KG1 (cell line): ENCODE measurements at places on chromosomes 4 and X.

DNA sequence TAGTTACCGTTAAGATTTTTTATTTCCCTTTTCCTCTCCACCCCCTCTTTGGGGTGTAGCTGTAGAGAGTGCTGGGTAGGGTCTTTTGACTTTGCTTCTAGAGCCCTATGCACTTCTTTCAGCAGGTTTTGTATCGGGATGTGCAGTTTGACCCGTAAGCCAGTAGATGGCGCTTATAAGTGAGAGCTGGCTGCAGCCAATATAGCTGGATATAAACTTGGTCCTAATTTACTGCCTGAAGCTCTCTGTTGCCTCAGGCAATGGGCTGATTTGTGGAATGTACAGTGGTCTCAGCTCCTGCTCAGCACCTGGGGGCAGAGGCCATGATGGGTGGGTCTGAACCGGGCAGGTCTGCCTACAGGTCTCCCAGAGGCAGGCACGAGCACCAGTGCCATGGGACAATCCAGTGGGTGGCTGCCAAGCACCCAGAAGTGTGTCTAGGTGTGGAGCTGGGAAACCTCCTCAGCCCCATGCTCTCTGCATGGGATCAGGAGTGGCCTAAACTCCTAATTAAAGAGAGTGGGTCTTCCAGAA, 146.5 kb downstream of the SPANXN1 start:
- DNase-seq: peak; percentile 0

- DNase-seq: peak; percentile 39
These were observed 35.0 kb upstream of the CLCN4 start for GRCh38 chrX:10121787-10122186.

GRCh38 chr4:165635951-165636350, 237.1 kb upstream of the TLL1 start:
- no peak for DNase-seq

- no peak for DNase-seq
These were observed 2.0 kb downstream of the NCAPG start for GRCh38 chr4:17812801-17813200.

DNA sequence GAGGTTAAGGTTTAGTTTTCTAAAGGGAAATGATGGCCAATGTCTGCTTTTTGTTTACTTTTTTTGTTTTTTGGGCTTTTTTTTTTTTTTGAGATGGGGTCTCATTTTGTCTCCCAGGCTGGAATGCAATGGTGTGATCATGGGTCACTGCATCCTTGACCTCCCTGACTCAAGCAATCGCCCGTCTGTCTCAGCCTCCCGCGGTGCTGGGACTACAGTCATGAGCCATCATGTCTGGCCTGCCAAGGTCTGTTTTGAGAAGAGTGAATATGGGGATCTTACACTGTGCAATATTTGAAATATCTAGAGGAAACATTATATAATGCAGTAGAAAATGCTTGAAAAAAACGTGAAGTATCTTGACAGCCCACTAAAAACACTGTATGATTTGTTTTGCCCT, 162.5 kb downstream of the GASK1B start:
- DNase-seq: no peak

DNA sequence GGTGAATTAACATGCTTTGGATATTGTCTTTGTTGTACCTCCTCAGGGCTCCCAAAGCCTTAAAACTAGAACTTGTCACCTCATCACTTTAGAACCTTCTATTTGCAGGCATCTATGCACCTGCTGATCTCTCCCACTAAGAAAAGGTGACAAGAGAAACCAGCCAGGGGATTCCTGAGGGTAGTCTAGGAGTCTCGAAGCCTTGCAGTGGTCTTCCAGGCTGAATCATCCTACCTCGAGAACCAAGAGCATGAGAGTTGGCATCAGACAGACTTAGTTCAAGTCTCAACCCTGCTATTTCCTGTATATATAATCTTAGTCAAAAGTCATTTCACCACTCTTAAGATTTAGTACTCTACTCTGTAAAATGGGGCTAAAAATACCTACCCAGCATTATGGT, 29.6 kb downstream of the RTL5 start:
- no peak for DNase-seq

GRCh38 chr4:124053872-124054538, 657.4 kb downstream of the SPRY1 start:
- DNase-seq: no peak

GRCh38 chrX:39904816-39905537, 192.8 kb downstream of the BCOR start:
- DNase-seq: no peak

DNA sequence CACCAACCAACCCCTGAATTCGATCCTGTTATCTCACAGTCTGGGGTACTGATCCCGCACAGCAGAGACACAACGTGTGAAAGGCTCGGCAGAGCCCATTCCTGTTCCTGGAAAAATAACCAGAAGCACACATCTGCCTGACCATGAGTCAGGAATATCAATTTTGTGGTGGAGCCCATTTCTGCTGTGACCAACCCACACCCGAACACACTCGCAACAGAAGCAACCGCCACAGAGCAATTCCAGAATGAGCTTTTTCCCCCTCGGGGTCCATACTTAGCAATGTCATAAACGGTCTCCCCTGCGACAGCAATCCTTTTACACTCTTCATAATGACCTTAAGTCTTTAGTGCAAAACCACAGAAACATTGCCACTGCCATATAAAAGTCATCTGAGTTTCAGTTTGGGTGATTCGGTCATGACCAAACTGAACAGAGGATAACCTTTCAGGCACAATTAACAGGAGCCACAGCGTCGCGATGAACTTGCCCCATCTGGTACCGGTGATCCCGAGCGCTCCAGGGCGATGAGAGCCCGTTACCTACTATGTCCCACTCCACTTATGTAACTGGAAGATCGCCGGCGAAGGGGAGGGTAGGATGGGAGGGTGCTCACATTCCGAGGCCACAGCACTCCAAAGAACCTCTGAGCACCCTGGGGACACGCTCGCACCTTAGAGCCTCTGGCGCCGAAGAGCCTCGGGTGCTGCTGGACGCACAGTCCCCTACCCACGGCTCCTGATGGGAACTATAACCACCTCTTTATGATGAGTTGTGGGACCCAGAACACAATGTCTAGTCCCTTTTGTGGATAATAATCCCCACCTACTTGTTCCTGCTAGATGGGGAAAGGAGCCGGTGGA, 1.1 kb downstream of the MECP2 start:
- DNase-seq: no peak

- no peak for DNase-seq
These were observed 9.6 kb upstream of the UVSSA start for GRCh38 chr4:1337376-1337831.

GRCh38 chr4:81663368-81663767, 191.7 kb upstream of the RASGEF1B start:
- DNase-seq: no peak

GRCh38 chr4:132956962-132957361, 192.1 kb upstream of the PCDH10 start:
- no peak for DNase-seq

GRCh38 chr4:23921447-23921845, 31.6 kb upstream of the PPARGC1A start:
- no peak for DNase-seq

DNA sequence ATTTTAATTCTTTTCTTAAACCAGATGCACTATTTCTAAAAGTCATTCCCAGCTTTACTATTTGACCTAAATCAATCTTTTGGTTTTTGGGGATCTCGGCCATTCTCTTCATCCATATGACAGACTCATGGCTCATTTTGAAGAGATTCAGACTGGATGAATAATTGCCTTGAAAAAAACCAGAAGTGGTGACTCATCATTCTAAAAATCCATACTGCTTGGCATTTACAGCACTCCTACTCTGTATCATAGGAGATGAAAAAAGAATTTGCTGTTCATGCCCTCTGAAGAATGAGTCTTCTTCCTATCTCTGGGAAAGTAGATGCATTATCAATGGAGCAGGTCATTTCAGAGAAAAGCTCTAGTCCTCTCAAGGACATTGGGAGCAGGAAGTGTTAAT, 220.5 kb upstream of the RPS6KA3 start:
- DNase-seq: no peak

DNA sequence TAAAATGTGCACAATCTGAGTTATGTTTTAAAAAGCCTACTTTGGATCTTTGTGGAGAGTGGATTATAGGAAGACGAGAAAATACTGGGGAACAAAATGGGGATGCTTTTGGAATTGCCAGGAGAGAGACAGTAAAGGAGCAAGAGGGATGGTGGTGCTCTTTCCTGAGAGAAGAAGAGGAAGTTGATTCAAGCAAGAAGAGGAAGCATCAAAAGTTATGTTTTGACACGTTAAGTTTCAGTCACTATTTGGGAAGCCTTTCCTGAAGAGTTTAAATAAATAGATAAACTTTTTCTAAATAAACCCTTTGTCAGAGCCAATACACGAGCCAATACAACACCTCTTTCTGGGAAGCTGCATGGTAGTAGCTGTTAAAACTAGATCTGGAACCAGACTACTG, 394.1 kb downstream of the GALNTL6 start:
- no peak for DNase-seq

DNA sequence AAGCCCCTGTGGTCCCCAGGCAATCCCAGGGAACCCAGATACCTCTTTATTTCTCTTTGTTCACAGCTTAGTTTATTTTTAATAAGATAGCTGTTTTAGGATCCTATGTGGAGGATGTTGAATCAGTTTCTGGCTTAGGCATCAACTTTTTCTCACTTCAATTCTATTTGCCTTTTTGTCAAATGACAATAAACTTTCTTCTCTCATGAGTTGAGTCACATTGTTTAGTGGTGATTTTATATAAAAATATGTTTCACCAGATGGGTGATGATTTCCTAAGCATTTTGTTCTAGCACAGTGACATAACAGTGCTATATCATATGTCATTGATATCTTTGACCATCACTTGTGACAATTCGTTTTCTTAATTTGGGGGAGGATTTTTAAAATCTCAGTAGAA, 198.1 kb upstream of the PUDP start:
- DNase-seq: no peak

DNA sequence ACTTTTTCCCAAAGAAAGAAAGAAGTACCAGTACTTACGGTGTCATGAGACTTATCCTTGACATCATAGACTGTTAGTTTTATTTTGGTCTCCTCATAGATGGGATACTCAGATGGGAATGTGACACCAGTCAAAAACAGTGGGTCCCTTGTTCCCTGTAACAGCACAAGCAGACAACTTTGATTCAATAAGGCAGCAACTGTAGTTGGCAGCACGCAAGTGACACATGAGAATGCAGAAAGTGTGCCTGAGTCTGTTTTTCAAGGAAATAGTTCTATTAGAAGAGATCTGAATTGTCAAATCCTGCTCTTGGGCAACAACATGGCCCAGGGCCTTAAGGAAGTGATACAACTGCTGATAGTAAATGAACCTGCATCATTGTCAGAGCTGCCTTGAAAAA, 443.2 kb downstream of the INPP4B start:
- no peak for DNase-seq

GRCh38 chr4:2135083-2135482, 76.0 kb downstream of the NAT8L start:
- peak; percentile 6 for DNase-seq

DNA sequence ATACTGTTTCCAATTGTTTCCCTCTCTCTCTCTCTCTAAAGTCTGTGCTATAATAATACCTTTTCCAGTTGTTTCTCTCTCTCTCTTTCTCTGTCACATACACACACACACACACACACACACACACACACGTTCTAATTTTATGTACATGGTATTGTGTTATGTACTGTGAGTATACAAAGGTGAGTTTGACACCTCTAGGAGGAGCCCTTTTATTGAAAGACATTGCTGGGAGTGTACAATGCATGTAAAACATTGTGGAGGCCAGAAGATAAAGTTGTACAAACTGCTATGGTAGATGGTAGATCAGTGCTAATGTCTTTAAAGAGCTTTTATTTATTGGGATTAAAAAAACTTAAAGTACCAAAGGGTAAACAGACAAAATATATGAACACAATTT, 53.6 kb downstream of the BLTP1 start:
- no peak for DNase-seq

DNA sequence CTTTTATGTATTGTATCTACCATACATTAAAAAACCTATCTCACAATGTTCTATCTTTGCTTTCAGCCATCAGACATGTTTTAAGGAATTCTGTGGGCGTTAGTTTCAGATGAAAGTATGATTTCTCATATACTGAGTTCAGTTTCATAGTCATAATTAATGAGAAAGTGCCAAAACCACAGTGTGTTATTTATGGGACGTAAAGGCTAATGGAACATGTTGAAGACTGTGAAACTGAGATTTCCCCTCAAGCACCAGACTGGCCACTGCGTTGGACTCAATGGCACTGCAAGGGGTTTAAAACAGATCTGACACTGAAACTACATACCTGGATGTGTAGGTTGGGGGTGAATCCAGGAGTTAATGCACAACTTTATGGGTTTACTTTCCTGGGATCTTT, 32.0 kb downstream of the F8 start:
- DNase-seq: no peak

DNA sequence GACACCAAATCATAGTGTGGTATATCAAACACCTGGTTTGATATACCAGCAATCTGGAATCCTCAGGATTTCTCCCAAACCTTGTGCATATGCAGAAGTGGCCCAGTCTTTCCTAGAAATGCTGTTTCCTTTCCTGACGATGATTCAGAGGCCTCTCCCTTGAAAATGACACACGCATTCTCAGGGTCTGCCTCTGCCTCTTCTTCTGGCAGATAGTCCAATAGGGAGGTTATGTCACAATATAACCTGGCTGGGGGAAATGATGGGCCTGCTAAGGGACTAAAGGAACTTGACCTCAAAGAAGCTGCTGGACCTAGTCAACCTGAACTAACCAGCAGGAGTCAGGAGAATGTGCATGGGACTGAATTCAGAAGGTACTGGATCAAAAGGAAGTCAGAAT, 435.2 kb downstream of the IDS start:
- no peak for DNase-seq

DNA sequence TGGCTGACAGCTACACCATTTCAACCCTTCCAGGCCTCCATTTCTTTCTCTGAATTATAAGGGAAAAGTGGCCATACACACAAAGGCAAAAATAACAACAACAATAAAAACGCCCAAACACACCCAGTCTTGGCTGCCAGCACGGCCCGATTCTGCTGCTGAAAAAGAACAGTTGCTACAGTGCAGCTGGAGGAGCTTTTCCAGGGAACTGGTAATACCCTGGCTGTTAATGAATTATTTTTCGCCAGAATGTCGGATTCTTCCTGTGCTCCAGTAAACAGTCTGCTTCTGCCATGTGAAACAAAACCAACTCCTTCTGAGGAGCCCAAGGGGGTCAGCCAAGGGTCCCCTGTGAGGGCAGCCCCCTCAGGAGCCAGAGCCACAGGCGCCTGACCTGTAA, 6.6 kb downstream of the RAI2 start:
- DNase-seq: no peak

- DNase-seq: no peak
These were observed 52.4 kb upstream of the TSPAN5 start for GRCh38 chr4:98710831-98711230.

- no peak for DNase-seq
These were observed 250.7 kb downstream of the NAP1L3 start for GRCh38 chrX:93422693-93423092.

GRCh38 chr4:184895012-184895695, 69.4 kb upstream of the ACSL1 start:
- DNase-seq: no peak

GRCh38 chrX:109352066-109352588, 129.8 kb downstream of the GUCY2F start:
- DNase-seq: no peak

GRCh38 chr4:67668315-67668714, 32.6 kb downstream of the UBA6 start:
- DNase-seq: no peak

- DNase-seq: no peak
These were observed 214.8 kb downstream of the CRLF2 start for GRCh38 chrX:997631-998137.

GRCh38 chr4:120843849-120844527, 78.5 kb downstream of the PRDM5 start:
- DNase-seq: no peak
